ENCODE measurements at places on chromosomes 1 and 21.

DNA sequence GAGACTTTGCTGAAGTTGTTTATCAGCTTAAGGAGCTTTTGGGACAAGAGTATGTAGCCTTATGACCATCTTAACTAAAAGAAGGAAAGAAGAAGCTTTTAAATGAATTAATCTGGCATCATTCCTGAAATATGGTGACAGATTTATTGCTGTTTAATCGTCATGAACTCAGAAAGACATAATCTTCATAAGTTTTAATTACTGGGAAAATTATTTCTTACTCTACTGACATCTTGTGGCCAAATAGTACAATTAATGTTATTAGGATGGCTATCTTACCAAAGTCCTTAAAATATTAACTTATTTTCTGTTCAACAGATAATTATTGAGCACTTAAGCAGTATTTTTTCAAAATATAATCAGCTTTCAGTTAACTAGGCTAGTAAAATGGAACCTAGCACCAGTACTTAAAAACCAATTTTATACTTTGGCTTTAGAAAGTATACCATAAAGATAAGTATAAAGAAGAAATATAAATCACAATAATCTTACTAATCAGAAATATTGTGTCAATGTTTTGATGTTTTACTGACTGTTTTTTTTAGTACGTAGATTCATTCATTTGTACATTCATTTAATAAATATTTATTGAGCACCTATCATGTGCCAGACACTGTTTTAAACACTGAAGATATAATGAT, 34.7 kb upstream of the GPR25 start:
- no peak for DNase-seq

- no peak for DNase-seq
These were observed 595 bp downstream of the GABRD start for GRCh38 chr1:2019571-2020309.

- DNase-seq: no peak
These were observed 53.6 kb downstream of the KIF21B start for GRCh38 chr1:200969726-200970561.

GRCh38 chr1:54569339-54569738, 21.3 kb downstream of the ACOT11 start:
- no peak for DNase-seq

GRCh38 chr1:23341931-23342692, 2.0 kb downstream of the HNRNPR start:
- DNase-seq: no peak

DNA sequence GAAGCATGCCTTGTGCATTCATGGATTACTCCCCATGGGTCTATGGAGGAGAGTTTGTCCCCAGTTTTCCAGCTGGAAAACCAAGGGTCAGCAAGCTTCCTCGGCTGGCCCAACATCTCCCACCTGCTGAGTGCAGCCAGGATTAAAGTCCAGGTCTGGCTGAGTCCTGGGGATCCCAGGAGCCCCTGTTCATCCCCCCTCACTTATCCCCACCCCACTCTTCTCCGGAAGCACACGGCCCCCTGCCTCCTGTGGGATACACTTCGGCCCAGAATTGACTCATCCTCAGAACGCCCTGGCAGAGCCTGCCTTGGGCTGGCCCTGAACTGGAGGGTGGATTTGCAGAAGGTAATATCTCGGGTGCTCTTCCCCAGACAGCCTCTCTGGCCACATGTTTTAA, 276.1 kb downstream of the NPHP4 start:
- DNase-seq: no peak

DNA sequence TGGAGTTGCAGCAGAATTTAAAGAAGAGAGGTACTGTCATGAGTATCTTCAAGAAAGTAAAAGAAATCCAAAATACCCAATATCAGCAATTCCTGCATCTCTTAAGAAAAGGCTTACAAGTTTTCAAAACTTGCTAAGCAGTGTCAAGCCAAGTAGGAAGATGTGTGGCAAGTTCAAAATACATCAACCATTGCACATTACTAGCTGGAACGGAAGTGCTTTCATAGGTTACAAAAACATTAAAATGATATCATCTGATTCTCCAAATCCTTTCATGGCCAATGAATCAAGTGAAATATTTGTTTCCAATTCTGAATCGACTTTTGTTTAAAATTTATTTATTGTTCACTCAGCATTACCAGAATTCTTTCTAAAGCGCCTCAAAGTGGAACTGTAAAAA, 5.7 kb upstream of the ABCA4 start:
- no peak for DNase-seq

GRCh38 chr1:110212169-110213142, 2.3 kb downstream of the KCNC4 start:
- no peak for DNase-seq

- DNase-seq: no peak
These were observed 1.3 kb upstream of the TTF2 start for GRCh38 chr1:117058810-117059209.

DNA sequence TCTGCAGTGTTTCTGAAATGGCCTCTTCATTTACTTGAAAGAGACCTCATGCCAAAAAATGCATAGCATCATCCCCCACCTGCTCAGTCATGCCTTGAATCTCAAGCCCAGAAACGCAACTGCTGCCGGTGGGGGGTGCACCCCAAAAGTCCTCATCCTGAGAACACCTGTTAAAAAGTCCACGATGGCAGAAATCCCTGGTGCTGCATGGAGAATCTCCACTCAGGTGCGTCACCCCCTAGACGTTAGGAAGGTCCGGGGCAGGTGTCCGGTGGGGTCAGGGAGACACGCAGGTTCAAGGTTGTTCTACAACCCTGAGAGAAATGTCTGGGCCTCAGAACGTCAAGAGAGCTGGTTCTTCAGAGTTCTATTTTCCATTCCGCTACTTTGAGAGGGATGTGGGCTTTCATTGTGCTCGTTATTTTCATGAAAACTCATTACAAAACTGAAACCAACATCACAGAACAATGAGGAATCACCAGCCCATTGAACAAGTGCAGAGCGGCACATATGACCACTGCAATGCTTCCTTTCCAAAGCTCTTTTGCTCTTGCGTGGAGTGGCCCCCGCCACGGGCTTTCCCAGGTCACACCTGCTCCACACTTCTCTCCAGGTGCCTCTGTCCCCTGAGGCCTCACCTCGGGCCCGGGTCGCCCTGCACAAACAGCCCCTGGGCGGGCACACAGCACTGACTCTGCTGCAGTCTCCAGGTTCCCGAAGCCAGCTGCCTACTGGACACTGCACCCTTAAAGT, 201.9 kb downstream of the TOMM20 start:
- DNase-seq: peak; percentile 63

- DNase-seq: no peak
These were observed 5.2 kb downstream of the GFI1 start for GRCh38 chr1:92481599-92481925.

GRCh38 chr1:95366498-95366897, 132.5 kb downstream of the RWDD3 start:
- DNase-seq: no peak

DNA sequence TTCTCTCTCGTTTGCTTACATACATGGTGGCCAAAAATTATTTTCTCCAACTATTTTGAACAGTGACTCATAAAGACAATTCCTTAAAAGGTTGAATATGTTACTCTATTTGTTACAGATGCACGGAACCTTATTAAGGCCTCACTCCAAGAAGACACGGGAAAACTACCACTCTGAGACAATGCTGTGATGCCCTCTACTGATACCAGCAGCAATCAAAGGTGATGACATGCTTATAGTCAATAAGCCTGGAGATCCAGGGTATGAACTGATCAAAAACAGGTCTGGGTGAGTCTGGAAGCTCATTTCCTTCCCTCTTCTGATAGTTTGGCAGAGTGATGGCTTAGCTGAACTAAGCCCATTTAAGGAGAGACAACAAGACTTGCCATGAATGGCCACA, 563.0 kb downstream of the LRRIQ3 start:
- DNase-seq: no peak

DNA sequence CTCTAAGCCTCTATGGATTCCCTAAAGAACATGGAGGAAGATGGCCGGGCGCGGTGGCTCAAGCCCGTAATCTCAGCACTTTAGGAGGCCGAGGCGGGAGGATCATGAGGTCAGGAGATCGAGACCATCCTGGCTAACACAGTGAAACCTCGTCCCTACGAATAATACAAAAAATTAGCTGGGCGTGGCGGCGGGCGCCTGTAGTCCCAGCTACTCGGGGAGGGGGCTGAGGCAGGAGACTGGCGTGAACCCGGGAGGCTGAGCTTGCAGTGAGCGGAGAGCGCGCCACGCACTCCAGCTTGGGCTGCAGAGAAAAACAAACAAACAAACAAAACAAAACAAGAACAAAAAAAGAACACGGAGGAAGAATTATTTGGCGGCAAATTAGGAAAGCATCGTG, 5.8 kb upstream of the ZNF326 start:
- DNase-seq: no peak

DNA sequence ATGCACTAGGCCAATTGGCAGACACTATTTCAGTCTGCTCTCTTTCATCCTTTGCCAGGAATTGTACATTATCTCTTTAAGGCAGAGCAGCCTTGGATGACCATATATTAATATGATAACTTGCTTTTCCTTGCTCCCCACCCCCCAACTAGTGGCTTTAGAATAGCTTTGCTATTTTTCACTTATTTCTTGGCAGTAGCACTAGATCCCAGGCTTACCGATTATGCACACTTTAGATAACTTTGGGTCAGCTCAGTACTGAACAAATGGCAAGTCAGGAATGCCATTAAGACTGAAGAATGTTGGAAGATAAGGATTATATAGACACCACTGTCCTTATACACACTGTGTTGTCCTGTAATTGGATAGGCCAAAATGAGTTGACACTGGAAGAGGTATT, 146.4 kb downstream of the FGGY start:
- no peak for DNase-seq

- no peak for DNase-seq
These were observed 31.4 kb downstream of the CLSTN1 start for GRCh38 chr1:9792156-9793042.

GRCh38 chr1:38527373-38527966, 332.1 kb downstream of the RRAGC start:
- peak; percentile 67 for DNase-seq

DNA sequence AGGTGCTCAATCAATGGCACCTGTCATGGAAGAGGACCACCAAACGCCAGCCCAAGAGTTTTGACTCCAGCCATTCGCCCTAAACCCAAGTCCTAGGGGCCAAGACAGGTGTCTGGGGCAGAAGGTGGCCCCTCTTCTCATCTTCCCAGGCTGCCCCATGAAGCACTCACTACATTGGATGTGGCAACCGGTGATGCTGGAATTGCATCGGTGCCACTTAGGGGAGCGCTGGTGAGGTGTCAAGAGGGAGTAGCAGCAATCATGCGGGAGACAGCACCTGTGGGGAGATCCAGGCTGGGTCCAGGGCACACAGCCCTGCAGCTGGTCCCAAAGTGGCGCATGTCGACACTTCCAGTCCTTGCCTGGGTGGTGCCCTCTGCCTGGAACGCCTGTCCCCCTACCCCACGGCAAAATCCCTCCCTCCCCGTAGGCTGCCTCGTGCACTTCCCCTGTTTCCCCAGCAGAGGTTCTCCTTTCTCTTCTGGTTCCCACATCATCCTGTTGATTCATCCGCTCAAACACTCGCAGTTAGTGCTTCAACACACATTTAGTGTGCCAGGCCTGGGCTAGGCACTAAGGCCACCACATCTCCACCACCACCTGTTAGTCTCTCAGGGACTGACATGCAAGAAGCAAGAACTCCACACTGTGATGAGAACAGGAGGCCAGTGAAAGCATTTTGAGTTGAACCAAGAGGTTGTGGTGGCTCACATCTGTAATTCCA, 18.5 kb downstream of the PLA2G2D start:
- DNase-seq: peak; percentile 6

GRCh38 chr1:219401724-219402625, 210.9 kb downstream of the ZC3H11B start:
- DNase-seq: no peak

- DNase-seq: peak; percentile 59
These were observed at the start of gene FAM89A for GRCh38 chr1:231040019-231040799. FAM89A (minus strand) TSS chr1:231040254; CDS start chr1:231040211, 43 bp downstream.

DNA sequence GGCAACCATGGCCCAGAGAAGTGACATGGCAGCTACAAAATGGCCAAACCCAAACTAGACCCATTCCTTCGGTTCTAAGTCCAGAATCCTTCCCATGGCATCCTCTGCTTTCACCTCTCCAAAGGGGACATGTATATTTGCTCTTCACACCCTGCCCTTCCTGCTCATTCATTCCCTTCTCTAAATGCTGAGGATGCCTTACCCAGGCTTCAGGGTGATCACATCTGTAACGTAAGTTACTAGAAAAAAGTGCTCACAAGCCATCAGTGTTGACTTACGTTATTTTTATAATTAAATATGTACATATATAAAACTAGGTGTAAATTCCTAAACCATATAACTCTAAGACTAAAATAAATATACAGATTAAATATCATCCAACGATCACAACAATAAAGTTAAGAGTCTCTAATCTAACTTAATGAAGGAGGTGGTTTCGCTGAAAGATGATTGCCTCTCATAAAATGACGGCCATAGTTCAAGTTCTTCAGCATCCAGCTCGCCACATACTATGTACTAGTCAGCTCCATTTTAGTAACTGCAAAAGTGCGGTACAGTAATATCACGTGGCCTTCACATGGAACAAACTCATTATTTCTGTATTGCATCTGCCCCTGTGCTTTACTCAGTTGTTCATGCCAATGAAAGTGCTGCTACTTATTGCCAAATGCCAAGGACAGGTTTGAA, 74.6 kb downstream of the TENT5C start:
- DNase-seq: no peak

GRCh38 chr21:33552093-33552998, 9.5 kb downstream of the SON start:
- no peak for DNase-seq

- DNase-seq: no peak
These were observed 1.5 kb downstream of the RGS2 start for GRCh38 chr1:192810253-192810880.

DNA sequence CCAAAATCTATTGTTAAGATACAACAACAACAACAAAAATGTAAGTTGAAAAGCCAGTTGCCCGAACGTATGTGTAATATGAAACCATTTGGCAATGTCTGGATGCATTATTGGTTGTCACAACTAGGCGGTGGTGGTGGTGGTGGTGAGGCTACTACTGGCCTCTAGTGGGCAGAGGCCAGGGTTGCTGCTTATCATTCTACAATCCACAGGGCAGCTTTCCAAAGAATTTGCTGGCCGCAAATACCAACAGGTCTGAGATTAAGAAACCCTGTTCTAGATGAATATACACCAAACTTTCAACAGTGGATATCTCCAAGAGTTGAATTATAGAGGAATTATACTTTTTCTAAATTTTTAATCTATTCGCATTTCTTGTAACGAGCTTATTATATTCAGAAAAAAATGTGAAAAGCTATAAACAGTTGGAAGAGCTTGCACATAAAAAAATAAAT, 26.8 kb upstream of the ZNF697 start:
- DNase-seq: peak; percentile 37
